ENCODE measurements at places on chromosomes 12 and 14.

GRCh38 chr14:29390081-29390832, 537.4 kb downstream of the PRKD1 start:
- DNase-seq: no peak

- no peak for DNase-seq
These were observed 34.6 kb downstream of the P2RX7 start for GRCh38 chr12:121167232-121167820.

- DNase-seq: no peak
These were observed 16.2 kb upstream of the COX6A1 start for GRCh38 chr12:120421701-120422100.

GRCh38 chr12:5428332-5429221, 3.3 kb upstream of the NTF3 start:
- DNase-seq: no peak

- DNase-seq: no peak
These were observed 18.2 kb downstream of the PDE6H start for GRCh38 chr12:14991069-14991468.

DNA sequence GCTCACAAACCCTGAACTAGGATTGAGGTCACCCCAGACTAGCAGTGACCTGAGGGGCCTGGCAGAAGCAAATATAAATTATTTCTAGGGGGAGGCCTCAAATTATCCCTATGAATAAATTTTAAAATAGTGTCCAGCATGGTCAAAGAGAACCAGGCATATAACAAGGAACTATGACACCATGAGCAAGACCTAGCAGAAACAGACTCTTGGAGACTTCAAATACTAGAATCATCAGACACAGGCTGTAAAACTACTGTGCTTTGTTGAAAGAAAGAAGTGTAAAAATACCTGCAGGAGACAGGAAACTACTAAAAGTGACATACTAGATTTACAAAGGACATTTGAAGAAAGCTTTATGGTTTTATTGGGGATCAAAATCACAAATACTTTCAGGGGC, 3.2 kb upstream of the BCL7A start:
- no peak for DNase-seq

DNA sequence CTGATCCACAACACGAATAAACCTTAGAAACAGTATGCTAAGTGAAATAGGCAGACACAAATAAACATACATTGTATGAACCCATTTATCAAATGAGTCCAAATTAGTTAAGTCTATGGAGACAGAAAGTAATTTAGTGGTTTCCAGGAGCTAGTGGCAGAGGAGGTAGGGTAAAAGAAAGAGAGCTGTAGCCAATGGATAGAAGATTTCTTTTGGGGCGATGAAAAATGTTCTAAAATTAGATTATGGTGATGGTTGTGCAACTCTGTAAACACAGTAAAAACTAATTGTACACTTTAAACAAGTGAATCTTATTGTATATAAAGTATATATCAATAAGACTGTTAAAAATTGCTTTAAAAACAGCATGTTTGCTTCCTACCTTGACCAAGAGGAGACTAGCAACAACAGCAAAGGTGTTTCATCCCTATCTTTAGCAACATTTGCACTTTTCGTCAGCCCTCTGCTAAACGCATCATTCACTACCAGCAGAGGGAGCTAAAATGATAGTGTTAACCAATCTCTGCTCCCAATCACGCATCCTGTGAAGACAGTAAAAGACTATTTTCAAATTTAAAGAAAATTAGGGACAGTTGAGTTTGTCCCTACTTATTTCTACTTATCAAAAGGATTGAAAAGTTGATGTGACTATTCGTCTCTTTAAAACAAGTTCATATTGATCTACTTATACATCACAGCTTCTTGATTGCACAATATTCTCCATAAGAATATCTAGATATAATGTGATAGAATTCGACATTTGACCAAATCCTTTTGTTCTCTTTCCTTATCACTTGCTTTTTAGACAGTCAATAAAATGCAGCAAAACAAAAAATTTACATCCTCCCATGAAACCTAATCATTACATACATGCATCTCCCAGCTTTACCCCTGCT, 24.0 kb upstream of the LGR5 start:
- DNase-seq: no peak

DNA sequence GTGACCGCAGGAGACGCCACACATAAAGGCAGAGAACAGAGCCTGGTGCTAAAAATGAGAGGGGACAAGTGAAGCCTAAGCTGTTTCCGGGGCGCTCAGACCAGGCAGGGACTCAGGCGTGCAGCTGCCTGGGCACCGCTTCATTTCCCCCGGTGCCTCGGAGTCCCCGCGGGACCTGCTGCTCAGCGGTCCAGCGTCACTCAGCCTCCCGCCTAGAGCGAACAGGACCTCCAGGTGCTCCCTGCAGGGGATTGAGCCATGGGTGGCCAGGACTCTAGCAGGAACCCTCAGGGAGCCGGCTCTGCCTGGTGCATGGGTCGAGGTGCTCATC, 31.0 kb downstream of the CCDC85C start:
- DNase-seq: no peak

GRCh38 chr12:93657071-93657470, 20.1 kb upstream of the CRADD start:
- DNase-seq: no peak
